ENCODE measurements at places on chromosomes 5 and 9.

- no peak for DNase-seq
These were observed 1.1 kb downstream of the GNPDA1 start for GRCh38 chr5:142011572-142012185.

DNA sequence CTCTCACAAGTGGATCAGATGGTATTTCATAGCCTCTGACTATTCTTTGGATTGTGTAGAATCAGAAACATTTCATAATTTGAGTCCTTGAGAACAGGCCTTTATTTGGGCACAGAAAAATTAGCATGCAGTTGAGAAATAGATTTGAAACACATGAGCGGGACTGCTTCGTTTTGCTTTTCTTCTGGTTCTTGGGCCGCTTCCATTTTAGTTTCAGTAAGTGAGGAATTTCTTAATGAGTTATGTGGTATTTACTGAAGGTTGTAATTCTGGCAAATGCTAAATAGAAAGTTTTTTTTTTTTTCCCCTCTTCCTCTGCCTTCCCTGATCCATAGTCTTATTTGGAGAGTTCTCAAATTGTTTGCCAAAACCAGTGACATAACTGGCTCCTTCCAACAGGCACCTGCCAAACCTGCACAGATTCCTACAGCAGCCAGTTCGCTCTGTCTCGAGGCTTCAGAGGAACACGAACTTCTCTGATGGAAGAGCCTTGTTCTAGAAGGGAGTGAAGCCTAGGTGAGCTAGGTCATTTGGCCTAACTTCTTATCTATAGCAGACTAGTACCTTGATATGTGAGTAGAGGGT lies 71.2 kb upstream of the SLC28A3 start:
- no peak for DNase-seq

- DNase-seq: no peak
These were observed 28.8 kb downstream of the TNIP1 start for GRCh38 chr5:151051931-151052608.

DNA sequence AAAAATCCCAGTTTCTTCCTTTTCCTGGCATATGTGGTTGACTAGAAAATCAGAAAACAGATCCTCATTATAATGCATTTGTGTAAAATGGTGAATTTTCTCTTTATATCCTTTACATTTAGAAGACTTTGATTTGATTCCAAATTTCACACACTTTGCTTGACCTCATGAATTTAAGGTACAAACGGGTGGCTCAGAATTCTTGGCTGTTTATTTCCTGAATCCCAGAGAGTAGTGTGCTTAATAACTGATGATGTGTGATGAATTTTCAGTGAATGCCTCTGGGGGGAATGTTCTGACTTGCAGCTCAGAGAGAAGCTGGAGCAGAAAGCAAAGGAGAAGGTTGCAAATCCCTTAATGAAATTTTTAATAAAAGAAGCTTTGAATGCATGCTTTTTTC lies 126.8 kb downstream of the SPATA31D1 start:
- no peak for DNase-seq

DNA sequence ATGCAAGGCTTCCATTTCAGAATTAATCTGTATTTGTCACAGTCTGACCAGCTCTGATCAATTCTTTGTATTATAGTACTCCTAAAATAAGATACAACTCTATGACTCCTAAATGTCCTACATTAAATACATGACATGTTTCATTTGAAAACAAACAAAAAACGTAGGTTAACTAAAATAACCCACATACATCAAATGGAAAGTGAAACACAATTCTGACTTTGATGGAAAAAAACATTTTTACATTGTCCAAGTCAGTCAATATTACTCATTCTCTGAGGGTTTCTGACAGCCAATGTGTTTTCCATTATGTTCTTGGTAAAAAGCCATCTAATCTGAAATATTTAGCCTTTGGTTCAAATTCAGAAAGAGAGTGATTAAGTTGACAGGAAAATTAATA lies 8.7 kb downstream of the HMGCS1 start:
- DNase-seq: no peak
